ENCODE measurements at places on chromosomes 6 and 20.

- DNase-seq: no peak
Measured at GRCh38 chr6:133551847-133552341, 310.7 kb downstream of the EYA4 start.

DNA sequence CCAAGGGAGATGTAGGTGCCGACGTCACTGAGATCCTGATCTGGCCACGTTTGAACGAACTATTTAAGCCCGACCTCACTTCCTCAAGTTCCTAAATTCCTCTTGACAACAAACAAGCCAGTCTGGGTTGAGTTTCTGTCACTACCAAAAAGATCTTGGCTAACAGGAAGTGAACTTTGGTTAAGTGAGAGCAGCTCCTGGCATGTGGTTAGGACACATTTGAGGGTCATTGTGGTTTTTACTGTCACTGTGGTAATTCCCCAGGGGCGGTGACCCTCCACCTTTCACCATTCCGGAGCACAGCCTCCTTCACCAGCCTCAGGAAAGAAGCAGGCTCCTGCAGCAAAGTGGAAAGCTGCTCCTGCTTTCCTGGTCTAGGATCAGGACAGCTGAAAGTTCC, 43.1 kb upstream of the ZNF831 start:
- DNase-seq: no peak

DNA sequence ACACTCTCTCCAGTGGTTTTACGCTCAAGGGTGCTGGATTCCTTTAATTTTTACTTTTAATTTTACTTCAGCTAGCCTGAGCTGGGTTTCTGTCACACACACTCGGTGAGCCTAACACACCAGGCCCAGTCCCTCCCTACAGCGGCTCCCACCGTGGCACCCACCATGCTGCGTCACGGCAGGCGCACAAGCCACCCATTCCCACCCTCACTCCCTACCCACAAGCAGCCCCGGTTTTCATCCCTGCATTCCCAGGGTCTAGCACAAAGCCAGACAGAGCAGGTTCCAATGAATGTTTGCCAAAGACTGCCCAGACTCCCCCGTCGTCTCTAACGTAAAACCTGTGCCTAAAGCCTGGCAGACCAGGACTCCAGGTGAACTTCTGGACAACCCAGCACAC, 50.3 kb downstream of the MYH7B start:
- DNase-seq: no peak

DNA sequence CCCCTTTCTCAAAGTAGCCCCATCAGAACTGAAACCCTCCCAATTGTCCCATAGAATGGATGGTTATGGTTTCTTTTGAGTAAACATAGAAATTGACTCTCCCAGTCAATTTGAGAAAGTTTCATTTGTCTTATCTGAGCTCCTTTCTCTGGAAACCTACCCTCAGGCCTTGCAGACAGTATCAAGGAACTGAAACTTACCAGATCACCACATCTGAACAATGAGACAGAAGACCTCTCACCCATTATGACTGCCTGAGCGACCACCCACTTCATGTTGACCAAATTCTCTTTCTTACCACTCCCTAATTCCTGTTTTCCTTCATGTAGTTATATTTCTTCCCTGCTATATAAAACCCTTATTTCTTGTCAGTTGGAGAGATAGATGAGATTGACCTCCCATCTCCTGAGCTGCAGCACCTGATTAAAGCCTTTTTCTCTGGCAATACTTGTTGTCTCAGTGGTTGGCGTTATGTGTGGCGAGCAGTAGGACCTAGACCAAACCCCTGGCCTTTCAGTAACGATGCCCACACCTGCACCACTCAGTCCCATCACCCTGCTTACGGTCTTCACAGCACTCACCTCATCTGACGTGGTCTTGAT, 138.9 kb downstream of the ZNF217 start:
- no peak for DNase-seq

- DNase-seq: no peak
Measured at GRCh38 chr6:73514746-73515110, 6.1 kb downstream of the EEF1A1 start.

- no peak for DNase-seq
Measured at GRCh38 chr20:58492795-58493524, 22.2 kb downstream of the APCDD1L start.

DNA sequence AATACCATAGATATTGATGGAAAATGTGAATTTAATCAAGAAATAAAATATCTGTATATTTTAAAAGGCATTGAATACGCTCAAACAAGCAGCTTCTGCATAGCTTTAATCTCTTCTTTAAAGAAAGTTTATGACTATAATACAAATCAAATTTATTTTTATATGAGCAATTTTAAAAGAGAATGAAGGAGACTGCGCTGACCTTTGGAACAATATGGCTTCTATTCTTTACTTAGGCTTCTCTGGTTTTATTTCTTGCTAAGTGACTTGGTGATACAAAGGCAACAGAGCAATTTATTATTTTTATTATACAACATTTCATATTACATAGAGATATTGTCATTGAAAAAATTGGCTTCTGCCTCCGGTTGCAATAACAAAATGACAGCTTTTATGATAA, 776.7 kb downstream of the TBC1D32 start:
- no peak for DNase-seq

- peak; percentile 57 for DNase-seq
Measured at GRCh38 chr20:13119583-13119982, 101.5 kb upstream of the ISM1 start.

- no peak for DNase-seq
Measured at GRCh38 chr6:43823879-43824702, 54.1 kb downstream of the VEGFA start.

DNA sequence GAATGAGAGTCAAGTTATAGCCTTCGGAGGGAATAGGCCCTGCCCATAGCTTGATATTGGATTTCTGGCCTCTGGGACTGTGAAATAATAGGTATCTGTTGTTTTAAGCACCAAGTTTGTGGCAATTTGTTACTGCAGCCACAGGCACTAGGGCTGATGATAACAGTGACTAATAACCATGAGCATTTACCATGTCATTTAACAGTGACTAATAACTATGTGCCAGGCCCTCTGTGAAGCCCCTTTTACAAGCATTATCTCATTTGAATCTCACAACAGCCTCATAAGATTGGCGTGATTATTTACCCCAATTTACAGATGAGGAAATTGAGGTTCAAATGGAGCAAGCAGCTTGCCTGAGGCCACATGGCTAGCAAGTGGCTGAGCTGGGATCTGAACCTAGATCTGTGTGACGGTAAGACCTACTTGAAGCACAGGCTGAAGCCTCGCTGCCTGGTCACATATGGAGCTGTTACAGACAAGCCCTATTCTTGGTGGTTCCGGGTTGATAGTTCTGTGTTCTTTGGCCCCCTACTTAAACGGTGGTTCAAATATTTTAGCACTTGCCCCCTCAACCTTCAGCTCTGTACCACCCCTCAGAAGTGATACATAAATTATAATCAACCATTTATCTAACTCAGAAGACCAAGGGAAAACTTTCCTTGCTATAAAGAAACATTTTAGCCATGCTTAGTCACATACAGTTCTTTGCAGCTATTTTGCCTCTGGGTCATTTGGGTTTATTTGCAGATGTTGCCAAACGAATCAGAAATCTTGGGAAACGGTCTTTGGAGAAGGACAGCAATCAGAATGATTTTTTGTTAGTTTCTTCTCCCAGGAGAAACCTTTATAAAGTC, 98.3 kb downstream of the ELOVL5 start:
- no peak for DNase-seq

DNA sequence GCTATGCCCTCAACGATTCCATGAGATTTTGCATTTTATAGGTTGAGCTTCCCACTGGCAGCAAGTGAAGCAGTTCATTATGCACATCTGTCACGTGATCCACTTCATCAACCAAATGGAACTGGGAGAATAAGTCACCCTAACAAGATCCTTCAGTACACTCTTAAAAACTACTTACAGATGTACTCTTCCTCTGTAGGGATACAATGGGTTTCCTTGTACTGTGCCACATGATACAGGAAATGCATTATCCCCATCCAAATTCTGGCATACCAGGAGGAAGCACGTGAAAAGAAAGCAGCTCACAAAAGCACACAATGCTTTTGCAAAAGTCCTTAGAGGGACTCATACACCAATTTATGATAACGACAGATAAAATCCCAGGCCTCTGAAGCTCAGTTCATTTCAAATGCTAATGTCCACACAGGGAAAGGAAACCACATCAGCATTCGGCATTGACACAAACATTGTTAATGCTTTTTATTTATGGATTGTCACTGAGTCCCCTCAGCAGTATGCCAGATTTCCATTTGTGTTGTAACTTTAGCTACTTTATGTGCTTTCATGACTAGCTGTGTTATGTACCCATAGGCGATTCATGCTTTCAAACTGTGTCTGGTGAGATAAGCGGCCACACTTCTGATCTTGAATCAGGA, 58.1 kb upstream of the REV3L start:
- DNase-seq: no peak

DNA sequence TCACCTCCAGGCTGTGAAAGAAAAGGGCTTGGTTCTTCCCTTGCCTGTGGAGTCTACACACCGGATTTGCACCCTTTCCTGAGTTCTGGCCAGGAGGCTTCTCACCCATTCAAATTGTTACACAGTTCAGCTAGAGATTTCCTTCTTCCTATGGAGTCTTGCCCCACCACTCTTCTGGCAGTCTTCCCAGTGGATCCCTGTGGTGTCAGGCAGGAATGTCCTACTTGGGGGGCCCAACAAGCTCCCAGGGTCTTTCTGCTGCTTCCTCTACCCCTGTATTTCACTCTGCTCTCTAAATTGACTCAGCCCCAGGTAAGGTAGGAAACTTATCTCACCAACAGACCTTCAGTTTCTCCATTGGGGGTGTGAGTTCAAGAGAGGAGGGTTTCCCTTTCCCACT, 14.0 kb upstream of the CST9L start:
- DNase-seq: no peak

DNA sequence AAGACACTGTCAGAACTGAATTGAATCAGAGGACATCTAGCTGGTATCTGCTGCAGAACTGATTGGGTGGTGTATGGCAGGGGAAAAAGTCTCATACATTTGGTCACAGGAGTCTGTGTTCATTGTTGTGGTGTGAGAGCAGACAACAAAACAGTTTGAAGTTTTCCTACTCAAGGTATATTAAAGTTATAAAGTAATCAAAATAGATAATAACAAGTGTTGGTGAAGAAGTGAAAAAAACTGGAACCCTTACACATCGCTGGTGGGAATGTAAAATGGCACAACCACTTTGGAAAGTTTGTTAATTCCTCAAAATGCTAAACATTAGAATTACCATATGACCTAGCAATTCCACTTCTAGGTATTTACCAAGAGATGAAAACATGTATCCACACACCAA, 24.7 kb downstream of the SRPK1 start:
- no peak for DNase-seq

GRCh38 chr20:52785679-52786078, 186.5 kb upstream of the TSHZ2 start:
- DNase-seq: no peak

DNA sequence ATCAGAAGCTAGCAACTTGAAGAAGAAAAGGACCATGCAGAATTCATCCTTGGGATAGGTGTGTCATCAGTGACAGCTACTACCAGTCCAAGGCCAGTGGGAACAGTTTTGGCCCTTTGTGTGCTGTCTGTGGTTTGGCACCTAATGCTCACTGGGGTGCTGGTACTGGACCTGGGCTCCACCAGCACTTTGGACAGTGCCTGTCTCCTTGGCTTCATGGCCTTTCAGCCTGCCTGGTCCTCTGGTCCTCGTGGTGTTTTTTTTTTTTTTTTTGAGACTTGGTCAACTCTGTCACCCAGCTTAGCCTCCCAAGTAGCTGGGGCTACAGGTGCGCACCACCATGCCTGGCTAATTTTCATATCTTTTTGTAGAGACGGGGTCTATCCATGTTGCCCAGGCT, 56.3 kb downstream of the AKAP7 start:
- DNase-seq: no peak

DNA sequence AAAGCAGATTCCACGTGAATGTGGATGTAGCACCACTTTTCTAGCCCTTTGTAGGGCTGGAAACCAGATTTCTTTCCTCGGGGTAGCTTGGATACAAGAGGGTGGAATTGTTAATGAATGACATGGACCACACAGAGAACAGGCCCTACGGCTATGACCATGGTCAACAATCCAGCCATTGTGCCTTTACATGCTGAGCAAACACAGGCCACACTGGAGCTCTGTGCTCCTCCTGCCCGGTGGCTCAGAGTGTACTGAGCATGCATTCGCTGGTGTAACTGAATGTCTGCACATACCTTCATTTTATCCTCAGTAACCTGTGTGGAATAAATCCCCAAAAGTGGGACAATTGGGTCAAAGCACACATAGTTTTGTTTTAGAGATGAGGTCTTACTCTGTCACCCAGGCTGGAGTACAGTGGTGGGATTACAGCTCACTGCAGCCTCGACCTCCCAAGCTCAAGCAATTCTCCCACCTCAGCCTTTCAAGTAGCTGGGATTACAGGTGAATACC, 32.8 kb downstream of the LRP11 start:
- DNase-seq: no peak

DNA sequence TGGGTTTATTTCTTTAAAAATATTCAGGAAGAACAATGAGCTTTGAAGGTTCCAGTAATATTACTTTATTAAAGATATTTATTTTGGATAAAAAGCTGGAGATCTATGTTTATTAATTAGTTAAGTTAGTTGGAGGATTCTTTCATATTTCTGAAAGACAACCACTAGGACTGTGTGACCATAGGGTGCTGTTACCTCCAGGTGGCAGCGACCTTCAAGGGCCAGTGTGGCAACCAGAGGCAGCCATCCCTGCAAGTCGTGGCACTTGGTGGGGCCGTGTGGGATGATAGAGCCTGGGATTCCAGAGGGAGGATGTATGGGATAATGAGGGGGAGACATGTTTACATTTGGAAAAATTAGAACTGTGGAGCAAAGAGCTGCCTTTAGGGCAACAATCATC, 95.5 kb upstream of the SCP2D1 start:
- no peak for DNase-seq

GRCh38 chr6:21137700-21138335, 455.7 kb upstream of the SOX4 start:
- DNase-seq: no peak

GRCh38 chr20:19770375-19770774, 12.3 kb downstream of the RIN2 start:
- DNase-seq: no peak

GRCh38 chr20:15031546-15032351, 694.3 kb upstream of the FLRT3 start:
- no peak for DNase-seq

DNA sequence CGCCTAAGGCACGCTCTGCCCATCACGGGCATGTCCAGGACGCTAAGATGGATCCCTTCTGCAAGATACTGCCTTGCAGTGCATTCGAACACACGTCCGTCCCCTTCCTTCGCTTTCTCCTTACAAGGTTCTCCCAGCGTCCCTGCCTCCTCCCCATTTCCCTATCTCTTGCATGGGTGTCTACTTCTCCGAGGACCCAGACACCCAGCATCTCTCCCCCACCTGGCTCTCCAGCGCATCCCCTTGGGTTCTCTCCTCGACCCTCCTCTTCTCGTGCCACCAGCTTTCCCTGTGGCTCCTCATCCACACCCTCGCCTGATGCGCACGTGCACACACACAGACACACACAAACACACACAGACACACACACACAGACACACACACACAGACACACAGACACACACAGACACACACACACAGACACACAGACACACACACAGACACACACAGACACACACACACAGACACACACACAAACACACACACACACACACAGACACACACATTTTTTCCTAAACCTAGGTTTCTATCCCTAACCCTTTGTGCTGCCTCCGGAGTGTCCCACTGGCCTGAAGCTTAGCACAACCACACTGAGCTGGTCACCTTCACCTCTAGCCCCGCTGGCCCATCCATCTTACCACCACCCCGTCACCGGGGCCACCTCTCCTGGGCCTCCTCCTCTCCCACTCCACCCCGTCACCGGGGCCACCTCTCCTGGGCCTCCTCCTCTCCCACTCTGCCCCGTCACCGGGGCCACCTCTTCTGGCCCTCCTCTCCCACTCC, 31.9 kb downstream of the ANKRD60 start:
- DNase-seq: no peak

All from thymus (tissue), 14 donors.